Omental fat pad (tissue), 4 donors: ENCODE measurements at places on chromosomes 7 and 10.

DNA sequence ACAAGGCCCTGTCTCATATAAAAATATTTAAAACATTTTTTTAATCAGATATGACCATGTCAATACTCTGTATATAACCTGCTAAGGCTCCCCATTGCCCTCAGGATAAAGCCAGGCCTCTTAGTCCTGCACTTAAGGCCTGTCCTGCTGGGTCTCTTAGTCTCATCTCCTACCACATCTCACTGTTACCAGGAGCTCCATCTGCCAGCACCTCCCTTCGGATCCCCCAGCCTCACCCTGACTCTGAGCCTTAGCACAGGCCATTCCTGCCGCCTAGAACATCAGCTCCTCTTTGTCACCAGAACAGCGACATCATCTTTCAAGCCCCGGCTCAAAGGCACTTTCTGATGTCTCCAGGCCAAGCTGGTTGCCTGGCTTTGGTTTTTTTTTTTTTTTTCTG, 25.7 kb upstream of the GTF2IRD1 start:
- DNase-seq, result no peak

GRCh38 chr7:131057015-131057793, 270.5 kb upstream of the MKLN1 start:
- DNase-seq, result no peak

DNA sequence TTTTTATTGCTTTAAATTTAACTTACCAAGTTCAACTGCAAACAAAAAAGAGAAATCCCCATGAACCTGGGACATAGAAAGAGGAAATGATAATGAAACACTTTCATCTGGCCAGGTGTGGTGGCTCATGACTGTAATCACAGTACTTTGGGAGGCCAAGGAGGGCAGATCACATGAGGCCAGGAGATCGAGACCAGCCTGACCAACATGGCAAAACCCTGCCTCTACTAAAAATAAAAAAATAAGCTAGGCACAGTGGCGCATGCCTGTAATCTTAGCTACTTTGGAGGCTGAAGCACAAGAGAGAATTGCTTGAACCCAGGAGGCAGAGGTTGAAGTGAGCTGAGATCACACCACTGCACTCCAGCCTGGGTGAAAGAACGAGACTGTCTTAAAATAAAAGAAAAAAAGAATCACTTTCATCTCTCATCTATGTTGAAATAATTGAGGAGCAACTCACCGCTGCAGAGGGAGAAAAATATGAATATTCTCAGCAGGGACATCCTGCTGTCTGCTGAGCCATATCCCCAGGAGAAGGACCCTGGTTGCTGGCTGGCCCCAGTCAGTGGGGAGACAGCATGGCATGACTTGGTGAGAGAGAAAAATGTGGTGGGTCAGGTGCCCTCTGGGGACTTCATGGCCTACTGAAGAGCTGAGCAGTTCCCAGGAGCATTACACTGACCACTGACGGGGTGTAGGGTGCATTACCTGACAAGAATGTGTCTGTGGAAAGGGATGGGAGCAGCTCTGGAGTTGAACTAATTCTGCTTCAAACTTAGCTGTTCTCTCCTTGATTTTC, 22.8 kb upstream of the TARP start:
- DNase-seq, result no peak

- no peak for DNase-seq
These were observed 195.8 kb upstream of the HABP2 start for GRCh38 chr10:113356794-113357680.

GRCh38 chr7:34900891-34901513, 136.3 kb downstream of the DPY19L1 start:
- no peak for DNase-seq

DNA sequence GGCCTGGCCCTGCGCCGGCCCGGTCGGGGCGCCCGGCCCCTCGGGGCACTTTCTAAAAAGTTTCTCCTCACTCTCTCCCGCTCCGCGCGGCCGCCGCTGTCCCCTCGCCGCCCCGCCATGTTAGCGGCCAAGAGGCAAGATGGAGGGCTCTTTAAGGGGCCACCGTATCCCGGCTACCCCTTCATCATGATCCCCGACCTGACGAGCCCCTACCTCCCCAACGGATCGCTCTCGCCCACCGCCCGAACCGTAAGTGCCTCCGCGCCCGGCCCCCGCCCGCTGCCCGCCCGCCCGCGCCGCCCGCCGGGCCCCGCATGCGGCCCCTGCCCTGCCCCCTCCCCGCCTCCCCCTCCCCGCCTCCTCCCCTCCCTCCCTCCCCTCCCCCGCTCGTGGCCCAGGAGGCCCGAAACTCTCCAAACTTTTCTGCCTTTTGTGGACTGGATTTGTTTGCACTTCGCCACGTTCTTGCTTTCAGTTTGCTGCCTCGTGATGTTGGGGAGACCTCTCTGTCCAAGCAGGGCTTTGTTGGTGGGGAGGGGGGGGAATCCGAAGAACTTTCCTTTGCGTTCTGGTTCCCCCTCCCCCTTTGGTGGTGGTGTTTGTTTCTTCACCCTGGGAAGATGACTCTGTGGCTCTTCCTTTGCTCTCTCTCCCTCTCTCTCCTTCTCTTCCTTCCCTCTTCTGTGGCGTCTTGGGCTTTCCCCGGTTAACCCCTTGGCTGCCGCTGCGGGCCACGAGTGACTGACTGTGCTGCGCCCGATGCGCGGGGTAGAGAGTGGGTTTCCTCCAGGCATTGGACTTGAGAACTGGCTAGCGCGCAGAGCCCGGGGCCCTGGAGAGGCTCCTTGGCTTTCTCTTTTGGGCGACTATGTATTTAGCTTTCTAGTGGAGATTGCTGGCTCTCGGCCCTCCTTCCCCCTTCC, 1.6 kb downstream of the TCF7L2 start:
- peak; percentile 60 for DNase-seq

GRCh38 chr7:80478683-80479082, 33.2 kb downstream of the GNAT3 start:
- DNase-seq, result no peak

DNA sequence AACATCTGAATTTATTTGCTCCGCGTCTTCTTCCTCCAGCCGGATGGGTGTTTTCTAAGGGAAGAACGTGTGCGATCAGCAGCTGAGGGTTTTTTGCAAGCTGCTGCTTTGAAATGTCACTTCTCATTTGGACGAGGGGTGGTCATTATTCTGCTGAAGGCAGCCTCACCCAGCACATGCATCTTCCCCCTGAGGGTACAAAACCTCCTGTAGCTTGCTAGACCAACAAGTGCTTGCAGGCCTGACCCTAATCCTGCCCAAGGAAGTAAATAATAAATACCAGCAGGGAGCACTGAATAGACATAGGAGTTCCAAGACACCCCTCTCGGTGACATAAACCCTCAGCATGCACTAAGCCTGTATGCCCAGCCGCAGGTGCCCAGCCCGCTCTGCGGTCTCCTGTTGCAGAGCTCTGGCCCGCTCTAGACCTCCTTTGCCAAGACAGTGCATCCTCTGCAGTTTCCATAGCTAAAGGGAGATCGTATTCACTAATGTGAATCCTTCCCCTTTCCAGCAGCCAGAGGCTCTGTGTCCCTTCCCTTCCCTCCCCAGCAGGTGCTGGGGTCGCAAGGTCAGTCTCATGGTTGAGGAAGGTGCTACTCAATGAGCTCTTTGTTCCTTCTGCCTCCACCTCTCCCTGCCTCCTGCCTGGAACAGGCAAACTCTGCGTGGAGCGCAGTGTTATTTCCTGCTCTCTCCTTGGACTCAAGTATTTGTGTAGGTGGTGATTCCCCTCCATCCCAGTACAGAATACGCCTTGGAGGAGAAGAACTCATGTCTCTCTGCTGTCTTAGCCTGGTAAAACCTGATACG, 36.6 kb downstream of the SBDS start:
- no peak for DNase-seq

DNA sequence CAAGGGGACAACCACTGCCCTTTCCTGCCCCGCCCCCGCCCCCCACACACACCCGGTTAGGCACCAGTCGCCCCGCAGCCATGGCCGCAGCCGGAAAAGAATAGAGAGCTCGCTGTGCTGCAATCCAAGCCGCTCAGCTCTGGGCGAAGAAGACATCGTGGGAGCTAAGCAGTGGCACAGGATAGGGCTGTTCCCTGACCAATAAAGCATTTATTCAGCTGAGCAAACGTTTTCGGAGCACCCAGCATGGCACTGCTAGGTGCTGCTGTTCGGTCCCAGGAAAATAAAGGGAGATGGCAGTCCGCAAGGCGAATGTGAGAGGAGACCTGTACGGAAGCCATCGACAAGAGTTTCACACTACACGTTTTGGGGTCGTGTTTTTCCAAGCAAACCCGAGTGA, 18.3 kb downstream of the SKIDA1 start:
- no peak for DNase-seq

GRCh38 chr10:2228320-2228901, 491.1 kb upstream of the ADARB2 start:
- no peak for DNase-seq

GRCh38 chr10:78504181-78504580, 470.5 kb downstream of the RPS24 start:
- no peak for DNase-seq

DNA sequence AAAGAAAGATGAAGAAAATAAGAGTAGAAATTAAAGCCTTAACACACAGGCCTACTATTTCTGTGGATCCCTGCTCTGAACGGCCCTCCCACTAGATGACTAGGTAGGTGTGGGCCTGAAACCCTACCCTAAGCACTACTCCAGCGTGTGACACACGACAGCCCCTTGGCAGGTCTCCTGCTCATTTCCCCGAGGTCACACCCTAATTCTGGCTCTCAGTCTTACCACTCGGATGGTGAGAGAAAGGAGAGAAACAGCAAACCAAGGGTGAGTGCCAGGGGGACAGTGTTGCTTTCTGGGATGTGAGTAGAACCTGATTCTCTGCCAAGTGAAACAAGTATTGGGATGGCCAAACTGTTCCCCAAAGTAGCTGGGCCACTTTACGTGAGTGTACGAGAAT, 12.1 kb downstream of the GALNTL5 start:
- DNase-seq, result no peak

- DNase-seq, result no peak
These were observed 40.1 kb downstream of the KCNH2 start for GRCh38 chr7:150937848-150938561.

DNA sequence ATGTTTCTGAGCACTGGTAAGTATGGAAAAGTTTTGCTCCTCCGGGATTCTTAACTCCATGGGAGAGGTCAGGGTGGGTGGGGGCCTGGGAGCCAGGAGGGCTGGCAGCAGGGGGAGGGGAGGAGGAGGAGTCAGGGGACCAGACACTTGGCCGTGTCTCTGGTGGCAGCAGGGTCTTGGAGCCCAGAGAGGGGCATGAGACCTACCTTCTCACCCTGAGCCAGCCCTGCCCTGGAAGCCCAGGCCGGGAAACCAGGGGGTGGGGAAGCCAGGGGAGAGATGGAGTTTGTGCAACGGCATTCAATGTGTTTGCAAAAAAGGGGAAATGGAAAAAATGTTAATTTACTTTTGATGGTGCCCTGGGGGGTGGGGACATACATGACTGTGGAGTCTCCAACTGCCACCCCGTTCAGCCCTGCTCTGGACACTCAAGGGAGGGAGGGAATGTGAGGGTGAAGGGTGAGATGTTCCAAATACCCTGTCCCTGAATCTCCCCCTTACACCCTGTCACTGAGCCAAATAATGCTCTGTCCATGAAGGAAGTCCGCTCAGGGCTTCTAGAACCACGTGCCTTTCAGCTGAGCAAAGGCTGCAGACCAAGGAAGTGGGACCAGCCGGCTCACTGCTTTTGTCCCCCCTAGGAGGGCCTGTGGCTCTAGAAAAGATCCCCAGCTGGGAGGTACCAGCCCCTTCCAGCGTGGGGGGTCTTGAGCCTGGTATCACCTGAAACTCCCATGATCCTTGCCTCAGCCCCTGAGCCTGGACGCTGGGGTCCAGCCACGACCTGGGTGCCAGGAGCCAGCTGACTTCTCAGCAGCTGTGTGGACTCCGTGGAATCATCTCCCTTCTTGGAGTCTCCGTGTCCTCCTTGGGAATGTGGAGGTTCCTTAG, 48.3 kb downstream of the TMEM270 start:
- no peak for DNase-seq

- no peak for DNase-seq
These were observed 1.3 kb downstream of the BRAT1 start for GRCh38 chr7:2553831-2554581.

- DNase-seq, result no peak
These were observed 508.7 kb upstream of the SEMA3D start for GRCh38 chr7:85695533-85695932.

GRCh38 chr10:13416760-13417159, 68.7 kb upstream of the SEPHS1 start:
- DNase-seq, result no peak

- DNase-seq, result no peak
These were observed 191.7 kb upstream of the KLF6 start for GRCh38 chr10:3976718-3977117.

DNA sequence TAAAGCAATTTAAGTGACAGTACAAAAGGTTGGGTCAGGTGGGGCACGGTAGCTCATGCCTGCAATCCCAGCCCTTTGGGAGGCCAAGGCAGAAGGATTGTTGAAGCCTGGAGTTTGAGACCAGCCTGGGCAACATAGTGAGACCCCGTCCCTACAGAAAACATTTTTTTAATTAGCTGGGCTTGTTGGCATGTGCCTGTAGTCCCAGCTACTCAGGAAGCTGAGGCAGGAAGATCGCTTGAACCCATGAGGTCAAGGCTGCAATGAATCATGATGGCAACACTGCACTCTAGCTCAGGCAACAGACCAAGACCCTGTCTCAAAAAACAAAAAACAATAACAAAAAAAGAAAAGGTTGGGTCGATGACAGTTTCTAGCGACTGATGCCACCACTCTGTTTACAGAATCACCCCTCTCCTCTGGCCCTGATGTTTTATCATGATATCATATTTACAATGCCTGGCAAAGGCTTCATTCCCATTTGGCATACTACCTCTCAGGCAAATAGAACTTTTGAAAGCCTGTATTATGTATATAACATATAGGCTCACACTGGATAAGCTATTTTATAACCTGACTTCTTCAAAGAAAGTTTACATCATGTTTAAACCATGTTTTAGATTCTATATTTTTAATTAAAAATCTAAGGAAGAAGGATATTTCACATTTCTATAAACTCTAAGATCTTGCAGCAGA, 558 bp upstream of the ABCC2 start:
- DNase-seq, result no peak

- DNase-seq, result no peak
These were observed 1.3 kb downstream of the SAR1A start for GRCh38 chr10:70169011-70169410.
